Urinary bladder (tissue), 4 donors: ENCODE measurements at places on chromosomes 1 and 21. TPM values are rescaled to one million over a fixed set of nuclear protein-coding genes. Genes with fewer than 3 reads are reported as not detected.

DNA sequence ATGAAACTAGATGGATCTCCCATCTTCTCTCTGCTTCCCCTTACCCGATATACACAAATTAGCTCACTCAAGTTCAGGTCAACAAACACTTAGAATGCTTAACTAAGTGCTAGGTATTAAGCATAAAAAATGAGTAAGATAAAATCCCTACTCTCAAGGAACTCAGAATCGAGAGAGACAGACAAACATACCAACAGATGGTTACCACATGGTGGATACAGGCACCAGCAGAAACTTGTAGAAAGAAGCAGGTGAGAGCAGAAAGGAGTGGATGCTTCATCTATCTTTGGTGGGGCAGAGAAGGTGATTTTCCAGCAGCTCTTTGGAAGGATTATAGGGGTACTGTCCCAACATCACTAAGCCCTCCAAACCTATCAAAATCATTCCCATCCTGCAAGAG, 32.2 kb downstream of the C8B start:
- no peak for DNase-seq

- no peak for DNase-seq
Measured at GRCh38 chr1:94773931-94774422, 46.2 kb upstream of the SLC44A3 start.

- no peak for DNase-seq
Measured at GRCh38 chr1:184116287-184116686, 64.8 kb downstream of the TSEN15 start.

DNA sequence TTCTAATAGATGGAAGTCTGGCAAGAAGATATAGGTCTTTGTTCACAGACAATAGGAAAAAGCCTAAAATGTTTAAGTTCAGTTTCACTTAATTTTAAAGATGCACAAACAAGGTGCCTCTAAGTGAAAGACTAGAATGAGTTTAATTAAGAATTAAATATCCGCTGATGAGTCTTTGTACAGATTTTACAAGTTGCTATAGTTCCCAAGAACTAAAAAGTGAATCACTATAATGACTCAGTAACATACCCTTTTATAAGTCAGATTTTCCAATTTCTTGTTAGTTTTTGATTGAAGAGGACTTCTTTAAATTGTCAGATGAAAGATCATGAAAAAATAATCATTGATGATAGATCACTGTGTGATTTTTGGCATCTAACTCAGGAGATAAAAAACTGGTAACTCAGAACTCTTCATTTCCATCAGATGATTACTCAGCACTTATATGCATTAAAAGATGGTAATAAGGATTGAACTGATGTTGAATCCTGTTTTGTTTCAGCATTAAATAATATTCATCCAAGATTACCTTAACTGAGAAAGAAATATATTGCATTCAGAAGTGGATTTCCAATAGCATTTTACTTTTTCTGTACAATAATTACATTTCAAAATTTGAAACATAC, 59.0 kb upstream of the ST6GALNAC3 start:
- no peak for DNase-seq

DNA sequence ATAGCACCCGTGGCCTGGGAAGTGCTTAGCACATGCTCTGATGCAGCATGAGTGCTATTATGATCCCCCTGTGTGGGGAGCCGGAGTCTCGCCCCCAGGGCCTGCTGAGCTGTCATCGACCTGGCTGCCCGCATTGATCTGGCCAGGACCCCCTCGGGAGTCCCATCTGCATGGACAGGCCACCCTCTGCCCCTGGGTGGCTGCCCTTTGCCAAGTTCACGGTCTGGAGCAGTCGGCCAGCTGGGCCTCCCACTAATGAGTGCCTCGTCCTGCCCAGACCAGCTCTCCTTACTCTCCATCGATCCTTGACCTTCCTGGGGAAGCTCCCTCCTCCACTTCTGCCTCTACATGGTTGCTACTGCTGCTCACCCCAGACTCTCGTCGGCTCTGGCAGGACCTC, 121.8 kb upstream of the RUNX3 start:
- DNase-seq = no peak

DNA sequence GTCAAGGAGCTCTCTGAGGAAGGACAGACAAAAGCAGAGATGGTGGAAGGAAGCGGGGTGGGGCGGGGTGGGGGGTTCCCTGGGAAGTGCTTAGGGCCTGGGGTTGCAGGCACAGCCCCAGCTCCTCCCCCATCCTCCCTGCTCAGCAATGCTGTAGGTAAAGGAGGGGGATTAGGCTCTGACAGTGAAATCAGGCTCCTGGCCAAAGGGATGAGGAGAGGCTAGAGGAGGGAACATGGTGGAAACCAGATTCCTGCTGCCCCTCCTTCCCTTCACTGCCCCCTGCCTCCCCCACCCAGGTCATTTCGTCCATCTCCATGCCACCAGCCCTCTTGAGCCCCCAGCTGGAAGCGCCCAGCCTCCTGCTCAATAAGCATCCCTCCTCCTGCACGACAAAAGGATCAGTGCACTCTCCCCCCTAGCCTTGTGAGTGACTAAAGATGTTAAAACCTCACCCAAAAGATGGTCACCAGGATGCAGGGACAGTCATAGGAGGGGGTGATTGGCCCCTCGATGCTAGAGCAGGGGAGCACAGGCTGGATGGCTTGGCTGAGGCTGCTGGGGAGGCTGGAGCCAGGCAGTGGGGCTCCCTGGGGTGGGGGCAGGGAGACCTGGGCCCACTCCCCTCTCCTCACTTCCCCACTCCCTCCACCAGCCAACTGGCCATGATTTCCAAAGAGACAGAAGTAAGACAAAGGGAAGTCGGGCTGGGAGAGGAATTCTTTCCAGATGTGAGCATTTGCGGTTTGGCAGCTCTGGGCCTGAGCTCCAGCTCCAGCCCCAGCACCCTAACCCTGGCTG, 2.2 kb upstream of the CRABP2 start:
- DNase-seq = no peak

GRCh38 chr1:27513528-27513927, 23.6 kb upstream of the WASF2 start:
- no peak for DNase-seq

- no peak for DNase-seq
Measured at GRCh38 chr1:39689635-39690034, 1.6 kb downstream of the HPCAL4 start.

- DNase-seq = no peak
Measured at GRCh38 chr21:40496116-40496515, 350.8 kb downstream of the DSCAM start.

DNA sequence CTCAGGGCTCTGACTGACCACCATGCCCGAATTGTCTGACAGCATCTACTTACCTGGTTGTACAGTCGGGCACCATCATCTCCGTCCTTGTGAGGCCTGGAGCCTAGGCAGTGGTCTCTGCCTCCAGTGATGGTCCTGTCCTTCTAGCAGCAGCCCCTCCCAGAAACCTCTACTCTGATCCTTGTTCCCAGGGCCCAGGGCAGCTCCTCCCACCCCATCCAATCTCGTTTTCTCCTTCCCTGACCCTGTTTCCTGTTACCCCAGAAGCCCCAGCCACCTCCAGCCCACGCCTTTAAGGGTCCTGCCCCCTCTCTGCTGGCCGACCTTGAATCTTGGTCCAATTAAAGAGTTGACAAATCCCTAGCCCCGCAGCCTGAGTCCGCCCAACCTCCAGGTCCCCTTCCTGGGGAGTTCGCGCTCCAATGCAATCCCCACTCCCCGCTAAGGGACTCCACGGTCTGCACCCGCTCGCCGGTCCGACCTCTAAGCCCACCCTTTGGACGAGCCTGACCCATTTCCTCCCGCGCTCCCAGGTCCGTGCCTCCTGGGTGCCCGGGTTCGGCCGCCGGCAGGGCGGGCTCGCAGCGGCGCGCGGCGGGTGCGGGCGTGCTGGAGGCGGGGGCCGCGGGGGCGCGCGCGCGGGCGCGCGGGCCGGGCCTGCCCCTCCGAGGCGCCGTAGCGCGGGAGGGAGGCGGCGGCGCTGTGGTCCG, at the start of gene B4GALT2:
Gene B4GALT2, plus strand, starts transcription at position 660 of the 710 bp plus-strand sequence. CDS start 1,951 bp downstream, outside the sequence.
- no peak for DNase-seq

- DNase-seq = no peak
Measured at GRCh38 chr1:225658041-225658440, 5.1 kb upstream of the ENAH start.

DNA sequence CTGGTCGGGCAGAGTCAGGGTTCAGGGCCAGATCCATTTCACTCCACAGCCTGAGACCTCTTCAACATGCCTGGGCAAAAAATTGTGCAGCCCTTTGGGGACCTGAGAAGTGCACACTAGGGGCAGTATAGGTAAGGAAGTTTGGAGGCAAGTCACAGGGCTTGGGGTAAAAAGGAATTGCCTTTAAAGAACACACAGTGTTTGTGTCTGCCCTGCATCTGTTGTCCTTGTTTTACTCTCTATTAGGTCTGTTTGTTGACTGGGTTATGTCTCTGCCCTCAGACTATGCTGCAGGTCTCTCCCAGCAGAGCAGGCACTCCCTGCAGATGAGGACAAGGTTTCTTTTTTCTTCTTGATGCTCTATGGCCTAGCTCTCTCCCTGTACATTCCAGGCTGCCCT, 22.0 kb downstream of the LDLRAD2 start:
- DNase-seq = no peak

- DNase-seq = no peak
Measured at GRCh38 chr1:229065613-229066012, 205.3 kb upstream of the RAB4A start.

- peak; percentile 70 for DNase-seq
Measured at GRCh38 chr1:38834937-38835827, 24.4 kb downstream of the RRAGC start.

Gene TMPRSS15
- total RNA-seq = not detected

Gene LZIC
- 67.1 TPM for total RNA-seq

Gene RRAGC
- total RNA-seq = 29.2 TPM

Gene SHISAL2A
- not detected for total RNA-seq

Gene OR14I1
- not detected for total RNA-seq

Gene CD52
- 3.3 TPM for total RNA-seq

Gene DNASE2B
- not detected for total RNA-seq

Gene OR2AK2
- total RNA-seq = not detected

Gene WDR4
- 5.3 TPM for total RNA-seq

Gene NR1I3
- not detected for total RNA-seq

Gene NHLH2
- not detected for total RNA-seq

Gene OR2G6
- not detected for total RNA-seq

Gene RAP1GAP
- total RNA-seq = 4.0 TPM

Gene SLC35E2B
- total RNA-seq = 29.9 TPM

Gene CELA3A
- not detected for total RNA-seq

Gene PTGFR
- 28.7 TPM for total RNA-seq
